ENCODE measurements at places on chromosomes 3 and 15.

GRCh38 chr15:64858021-64858575 is 16.4 kb downstream of the PLEKHO2 start:
- no peak for DNase-seq

GRCh38 chr3:42980909-42981308 is 1.8 kb downstream of the GASK1A start:
- peak; percentile 29 for DNase-seq

- DNase-seq: no peak
Observed at GRCh38 chr15:40449275-40449674, 8.5 kb downstream of the BAHD1 start.

GRCh38 chr3:66228707-66229106 is 7.9 kb downstream of the SLC25A26 start:
- no peak for DNase-seq

DNA sequence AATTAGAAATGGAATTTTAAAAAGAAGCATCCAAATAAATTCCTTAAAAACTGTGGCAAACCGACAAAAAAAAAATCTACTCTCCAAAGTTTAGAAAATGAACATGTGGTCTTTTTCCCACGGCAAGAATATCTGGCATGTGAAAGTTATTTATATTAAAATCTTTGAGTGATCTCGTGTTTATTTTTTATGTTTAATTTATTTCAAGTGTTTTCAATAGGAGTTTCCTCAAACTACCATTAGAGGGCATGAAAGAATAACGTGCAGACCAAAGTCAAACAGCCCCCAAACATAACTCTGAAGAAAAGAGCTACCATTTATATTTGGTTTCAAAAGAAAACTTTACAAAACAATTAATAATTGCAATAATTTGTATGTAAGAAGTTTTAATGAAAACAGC is 286.4 kb downstream of the ZIC4 start:
- DNase-seq: no peak

DNA sequence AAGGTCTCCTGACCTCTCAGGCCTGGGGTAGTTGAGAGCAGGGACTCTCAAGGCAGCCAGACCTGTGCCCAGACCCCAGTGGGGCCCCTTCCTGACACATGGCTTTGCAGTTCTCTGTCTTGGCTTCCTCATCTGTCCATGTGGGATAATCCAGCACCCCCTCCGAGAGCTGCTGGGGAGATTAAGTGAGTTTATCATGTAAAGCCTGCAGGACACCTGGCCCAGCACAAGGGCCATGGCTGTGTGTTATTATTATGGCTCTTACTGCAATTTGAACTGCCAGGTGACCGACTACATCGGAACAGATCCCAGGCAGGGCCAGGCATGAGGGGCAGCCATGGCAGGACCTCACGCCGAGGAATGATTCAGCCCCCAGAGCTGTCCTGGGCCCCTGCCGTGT is 12.6 kb downstream of the DUSP7 start:
- DNase-seq: no peak

- peak; percentile 97 for DNase-seq
Observed at GRCh38 chr15:78565097-78565950, at the start of gene CHRNA5. TSS of gene CHRNA5 (plus strand) at chr15:78565520. CDS start at chr15:78565720, 200 bp downstream.

DNA sequence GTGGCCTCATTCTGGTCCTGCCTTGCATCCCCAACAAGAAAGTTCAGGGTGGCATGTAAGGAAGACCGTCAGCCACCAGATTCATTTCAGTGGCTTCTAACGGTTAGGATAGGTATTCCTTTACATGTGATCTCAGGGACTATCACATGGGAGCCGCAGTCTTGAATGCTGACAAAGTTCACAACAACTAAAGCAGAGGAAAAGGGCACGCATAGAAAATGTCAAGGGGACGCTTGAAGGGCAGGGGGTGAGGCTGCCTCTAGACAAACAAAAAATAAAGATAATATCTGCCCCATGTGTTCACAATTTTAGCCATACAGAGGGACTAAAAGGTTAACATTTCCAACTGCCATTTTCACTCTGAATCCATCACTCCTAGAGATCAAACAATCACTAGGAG is 31.9 kb upstream of the ARL8B start:
- no peak for DNase-seq

DNA sequence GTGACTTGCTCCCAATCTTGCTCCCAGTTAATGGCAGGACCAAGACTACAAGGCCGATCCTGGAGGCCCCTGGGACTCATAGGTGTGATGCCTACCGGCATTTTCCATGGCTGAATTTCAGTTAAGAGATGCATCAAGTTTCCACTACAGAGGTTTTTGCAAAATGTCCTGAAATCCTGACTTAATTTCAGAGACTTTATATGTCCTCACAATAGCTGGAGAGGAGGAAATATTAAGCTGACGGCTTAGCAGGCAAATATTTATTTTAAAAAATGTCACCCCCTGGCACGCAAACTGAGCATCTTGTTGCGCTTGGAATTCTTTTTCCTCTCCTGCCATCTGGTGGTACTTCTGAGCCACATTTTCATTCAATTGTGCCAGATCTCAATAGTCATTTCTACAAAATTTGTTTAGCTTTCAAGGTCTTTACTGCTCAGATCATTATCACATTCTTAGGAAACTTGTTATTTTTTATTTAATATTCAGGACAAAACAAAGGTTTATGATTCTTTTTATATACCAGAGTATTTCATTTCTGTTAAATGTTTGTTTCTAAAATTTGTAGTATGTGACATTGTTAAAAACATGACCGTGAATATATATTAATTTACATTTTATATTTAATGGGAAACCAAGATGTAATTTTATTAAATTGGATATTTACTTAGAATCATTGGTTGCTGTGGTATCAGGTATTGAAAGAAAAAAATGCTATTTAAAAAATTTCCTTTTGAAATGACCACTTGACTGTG is 189.2 kb upstream of the THRB start:
- DNase-seq: peak; percentile 40

- DNase-seq: no peak
Observed at GRCh38 chr15:82798531-82799166, 7.2 kb downstream of the FSD2 start.

Measured in uterus (tissue), 4 donors.